NCI-H2171 (cell line): ENCODE measurements at places on chromosomes 2 and 18.

DNA sequence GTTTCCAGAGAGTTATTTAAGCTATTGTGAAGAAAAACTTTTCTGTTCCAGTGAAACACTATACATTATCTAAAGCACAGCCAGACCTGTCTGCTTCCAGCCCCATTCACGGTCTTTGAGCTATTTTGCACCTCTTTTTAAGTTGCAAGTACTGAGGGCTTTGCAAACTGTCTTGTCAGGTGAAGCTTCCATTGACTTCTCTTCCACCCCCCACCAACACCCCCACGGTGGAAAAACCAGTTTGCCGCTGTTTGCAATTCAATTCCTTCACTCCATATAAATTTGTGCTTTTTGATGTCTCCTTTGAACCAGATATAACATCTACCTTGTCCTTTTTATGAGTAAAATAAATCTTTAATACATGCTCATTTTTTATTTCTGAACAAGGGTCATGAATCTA, 15.7 kb downstream of the B3GNT7 start:
- DNase-seq: no peak

DNA sequence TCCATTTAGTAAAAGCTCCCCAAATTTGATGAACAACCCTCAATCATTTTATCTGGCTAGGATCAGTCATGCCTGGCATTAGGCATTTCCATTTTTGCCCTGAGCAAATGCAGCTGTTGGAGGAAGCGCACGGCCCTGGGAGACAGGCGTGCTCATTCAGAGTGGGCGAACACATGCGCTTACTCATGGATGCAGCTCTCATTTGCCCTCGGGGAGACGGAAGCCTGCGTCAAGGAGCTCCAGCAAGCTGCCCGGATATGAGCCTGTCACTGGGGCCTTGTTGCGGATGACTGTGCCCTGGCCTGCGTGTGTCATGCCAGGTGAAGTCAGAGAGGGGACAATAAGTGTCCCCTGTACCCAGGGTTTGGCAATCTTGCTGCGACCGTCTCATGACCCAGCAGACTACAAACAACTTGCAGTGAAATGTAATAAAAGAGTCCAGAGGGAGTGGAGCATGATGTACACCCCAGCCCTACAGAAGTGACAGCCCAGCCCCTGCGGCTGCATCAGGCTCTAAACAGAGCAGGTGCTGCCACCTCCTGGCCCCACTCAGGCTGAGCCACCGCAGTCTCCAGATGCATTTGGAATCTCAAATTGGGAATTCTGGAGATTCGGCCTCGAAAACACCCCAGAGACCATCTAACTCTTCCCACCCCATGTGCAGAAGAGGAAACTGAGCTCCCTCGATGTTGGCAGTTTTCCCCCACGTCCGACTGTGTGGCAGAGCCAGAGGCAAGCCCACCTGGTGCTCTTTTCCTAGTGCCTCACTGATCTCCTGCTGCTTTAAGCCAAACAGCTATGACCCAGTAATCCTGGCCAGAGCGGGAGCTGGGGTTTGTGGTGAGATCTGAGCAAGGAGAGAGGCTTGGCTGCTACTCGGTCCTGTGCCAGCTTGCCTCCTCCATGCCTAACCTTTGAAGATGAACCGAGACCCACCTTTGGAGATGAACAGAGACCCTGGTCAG, 105.0 kb upstream of the ALK start:
- peak; percentile 14 for DNase-seq

DNA sequence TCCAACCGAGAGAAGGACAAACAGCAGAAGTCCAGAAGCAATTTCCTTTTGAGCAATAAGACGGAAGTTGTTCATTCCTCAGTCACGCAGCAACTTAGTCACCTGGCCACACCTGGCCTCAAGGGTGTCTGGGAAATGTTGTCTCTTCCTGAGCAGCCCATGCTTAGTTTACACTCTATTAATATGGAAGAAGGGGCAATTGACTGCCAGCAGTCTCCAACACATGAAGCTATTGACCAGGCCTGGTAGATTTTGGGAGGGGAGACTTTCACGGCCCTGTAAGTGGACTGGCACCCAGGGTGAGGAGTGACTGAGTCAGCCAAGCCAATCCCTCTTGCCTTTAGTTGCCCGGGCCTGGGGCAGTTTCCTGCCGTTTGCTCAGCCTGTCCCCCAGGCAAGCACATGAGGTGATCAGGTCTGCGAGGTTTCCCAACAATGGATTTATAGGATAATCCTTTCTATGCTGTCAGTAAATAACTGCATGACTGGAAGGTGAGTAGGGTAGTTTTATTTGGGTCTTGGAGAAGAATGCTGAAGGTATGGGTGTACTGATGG, 43.8 kb upstream of the PPP4R1 start:
- DNase-seq: no peak

GRCh38 chr2:187379869-187380268, 68.2 kb downstream of the CALCRL start:
- no peak for DNase-seq

DNA sequence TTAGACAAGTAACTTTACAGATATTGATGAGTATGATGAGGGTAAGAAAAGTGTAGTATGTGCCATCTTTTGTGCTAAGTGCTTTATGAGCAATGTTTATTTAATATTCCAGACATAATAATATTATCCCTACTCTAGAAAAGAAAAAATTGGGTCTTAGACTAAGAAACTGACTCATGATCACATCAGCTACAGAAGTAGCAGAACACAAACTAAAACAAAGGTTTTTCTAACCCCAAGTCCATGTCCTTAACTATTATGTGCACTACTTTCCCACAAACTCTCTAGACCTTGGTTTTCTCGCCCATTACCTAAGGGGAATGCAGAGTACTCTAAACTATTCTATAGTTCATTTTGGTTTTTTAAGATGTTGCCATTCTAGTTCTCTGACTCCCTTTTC, 64.5 kb downstream of the BAZ2B start:
- DNase-seq: no peak

DNA sequence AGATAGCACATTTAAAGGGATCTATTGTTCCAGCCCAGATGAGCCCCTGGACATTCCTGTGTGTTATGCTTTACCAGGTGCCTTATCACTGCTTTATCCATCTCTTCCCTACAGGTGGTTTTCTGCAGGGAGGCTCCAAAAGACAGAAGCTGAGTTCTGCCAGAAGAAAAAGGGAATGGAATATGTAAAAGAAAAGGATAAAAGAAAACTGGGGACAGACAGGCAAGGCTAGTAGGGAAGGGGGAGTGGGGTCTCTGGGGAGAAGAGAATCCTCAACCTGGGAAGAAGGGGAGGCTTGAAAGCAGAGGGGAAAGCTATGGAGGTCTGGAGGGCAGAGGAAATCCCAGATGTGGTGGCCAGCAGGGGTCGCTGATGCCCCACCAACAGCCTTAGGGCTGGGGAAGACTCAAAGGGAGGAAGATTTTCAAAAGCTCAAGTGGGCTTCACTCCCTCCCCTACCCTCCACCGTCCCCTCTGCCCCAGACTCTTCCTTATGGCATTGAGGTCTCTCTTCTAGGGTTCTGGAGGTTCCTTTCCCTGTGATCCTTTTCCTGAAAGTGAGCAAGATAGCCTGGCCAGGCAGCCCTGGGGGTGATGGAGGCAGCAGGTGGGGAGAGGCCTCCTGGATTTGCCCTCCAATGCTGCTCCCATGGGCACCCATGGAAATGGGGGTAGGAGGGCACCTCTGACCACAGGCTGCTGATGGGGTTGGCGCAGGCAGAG, 178.1 kb upstream of the PKDCC start:
- peak; percentile 13 for DNase-seq

GRCh38 chr2:142930835-142931398, 53.5 kb downstream of the KYNU start:
- no peak for DNase-seq

GRCh38 chr2:85457877-85458316, 39.4 kb downstream of the SH2D6 start:
- no peak for DNase-seq

- DNase-seq: no peak
Observed at GRCh38 chr2:142944721-142945120, 67.3 kb downstream of the KYNU start.

GRCh38 chr18:906416-907114, 1.9 kb downstream of the ADCYAP1 start:
- peak; percentile 54 for DNase-seq

DNA sequence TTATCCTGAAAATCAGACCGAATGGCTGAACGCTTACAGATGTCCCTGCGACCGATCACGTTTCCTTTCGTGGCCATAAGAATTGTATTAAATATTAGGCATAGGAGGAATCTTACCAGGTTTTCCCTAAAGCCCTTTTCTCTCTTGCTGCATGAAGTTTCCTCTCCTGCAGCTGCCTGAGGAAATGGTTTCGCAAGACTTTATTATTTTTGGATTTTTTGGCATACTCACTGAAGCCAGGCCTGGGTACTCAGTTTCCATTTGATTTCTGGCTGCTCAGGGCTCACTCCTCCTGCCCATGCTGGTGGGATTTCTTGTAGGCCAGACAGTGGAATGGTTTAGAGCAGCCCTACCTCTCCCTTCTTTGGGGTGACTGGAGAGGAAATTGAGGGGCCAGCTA, 114.0 kb downstream of the KLHL29 start:
- DNase-seq: no peak

DNA sequence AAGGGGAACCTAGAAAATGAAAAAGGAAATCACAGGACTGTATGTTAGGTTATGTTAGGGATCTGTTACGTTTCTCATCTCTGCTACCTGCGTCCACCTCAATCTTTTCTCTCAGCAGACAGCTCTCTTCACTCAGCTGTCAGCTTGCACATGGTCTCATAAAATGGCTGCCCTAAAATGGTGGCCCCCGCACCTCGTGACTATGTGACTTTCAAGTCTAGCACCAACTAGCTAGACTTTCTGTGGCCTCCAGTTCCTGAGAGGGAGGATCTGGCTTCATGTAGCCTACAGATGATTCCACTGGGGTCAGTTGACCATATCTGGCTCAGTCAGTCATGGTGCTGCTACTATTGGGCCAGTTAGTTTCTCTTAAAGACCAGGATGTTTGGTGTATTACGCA, 147.2 kb upstream of the SLC1A4 start:
- DNase-seq: no peak

GRCh38 chr2:38097258-38097987, 21.5 kb upstream of the CYP1B1 start:
- DNase-seq: no peak

GRCh38 chr2:239874636-239875356, 150.3 kb downstream of the NDUFA10 start:
- DNase-seq: no peak

GRCh38 chr2:29336341-29337241, 221.4 kb downstream of the CLIP4 start:
- peak; percentile 76 for DNase-seq

GRCh38 chr2:151976945-151977353, 121.9 kb downstream of the CACNB4 start:
- DNase-seq: no peak

GRCh38 chr2:8442833-8443486, 238.9 kb upstream of the ID2 start:
- DNase-seq: no peak

DNA sequence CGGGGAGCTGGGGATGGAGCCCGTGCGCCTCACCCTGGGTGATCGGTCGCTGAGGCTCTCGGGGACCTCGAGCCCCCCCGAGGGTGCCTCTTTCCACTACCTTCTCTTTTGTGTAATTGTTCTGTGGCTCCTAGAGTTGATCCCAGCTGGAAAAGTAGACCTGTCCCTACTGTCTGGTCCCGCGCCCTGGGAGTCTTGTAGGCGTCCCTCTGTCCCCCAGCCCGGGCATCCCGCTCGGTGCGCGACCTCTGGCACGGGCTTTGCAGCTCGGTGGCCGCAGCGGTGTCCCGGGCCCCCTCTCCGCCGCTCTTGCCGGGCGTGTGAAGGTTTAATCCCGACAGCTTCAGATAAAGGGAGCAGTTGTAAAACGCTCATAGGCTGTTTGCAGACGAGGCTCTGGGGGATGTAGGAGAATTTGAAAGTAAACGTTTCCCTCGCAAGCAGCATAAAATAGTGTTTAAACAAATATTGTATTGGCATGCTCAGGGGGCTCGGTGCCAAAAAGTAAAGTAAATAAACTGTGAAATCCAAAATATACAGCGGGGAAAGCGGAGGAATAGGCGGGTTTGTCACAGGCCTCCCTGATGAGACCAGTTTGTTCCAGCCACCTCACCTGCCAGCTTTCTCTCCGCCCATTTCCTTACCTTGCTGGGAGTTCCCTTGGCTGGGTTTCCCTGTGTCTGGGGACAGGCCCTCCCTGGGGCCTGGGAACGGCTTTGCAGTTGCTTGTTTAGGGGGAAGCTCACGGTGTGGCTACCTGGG, 1.9 kb downstream of the GLI2 start:
- DNase-seq: no peak

GRCh38 chr2:74833418-74834233, at the start of gene HK2:
Gene HK2 (plus strand): TSS chr2:74834127. CDS start chr2:74834581, 454 bp downstream.
- DNase-seq: peak; percentile 84

GRCh38 chr18:10724666-10725065, 198.8 kb downstream of the NAPG start:
- DNase-seq: no peak

DNA sequence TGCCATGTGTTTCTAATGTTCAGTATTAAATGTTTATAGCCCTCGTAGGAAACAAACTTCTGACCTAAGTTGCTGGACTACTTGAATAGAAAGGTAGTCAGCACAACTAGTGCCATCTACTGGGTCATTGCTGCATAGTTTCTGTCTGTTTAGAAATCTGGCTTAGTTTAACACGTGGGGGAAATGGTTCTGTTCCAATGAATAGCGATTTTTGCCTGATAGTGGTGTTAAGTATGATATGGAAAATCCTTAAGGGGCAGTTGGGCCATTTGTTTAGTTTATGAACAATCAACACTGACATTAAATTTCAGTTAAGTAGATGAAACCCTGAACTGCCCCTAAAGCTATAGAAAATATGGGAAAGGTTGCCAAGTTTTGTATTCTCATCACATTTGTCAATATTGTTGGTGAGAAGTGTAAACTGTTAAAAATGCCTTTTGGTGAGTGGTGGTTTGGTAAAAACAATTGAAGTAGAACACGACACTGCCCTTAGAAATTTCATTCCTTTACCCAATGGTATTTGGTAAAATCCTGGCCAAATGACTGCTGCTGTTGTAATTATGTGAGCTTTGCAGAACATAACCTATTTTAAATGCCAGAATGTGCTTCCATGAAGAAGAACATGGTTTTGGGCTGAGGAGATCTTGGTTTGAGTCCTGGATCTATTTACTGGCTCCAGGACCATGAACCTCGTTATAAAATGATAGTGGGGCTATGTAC, 13.2 kb downstream of the NABP1 start:
- no peak for DNase-seq

DNA sequence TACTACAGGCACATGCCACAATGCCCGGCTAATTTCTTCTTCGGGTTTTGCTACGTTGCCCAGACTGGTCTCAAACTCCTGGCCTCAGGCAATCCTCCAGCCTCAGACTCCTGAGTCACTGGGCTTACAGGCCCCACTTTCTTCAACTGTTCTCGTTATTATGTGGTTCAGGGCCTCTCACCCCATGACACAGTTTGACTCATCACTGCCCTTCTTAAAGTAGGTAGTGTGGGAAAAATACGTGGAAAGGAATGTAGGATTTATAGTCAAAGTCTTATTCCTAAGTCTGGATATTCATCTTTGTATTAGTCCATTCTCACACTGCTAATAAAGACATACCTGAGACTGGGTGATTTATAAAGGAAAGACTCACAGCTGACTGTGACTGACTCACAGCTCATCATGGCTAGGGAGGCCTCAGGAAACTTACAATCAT, 19.4 kb downstream of the CENPA start:
- DNase-seq: no peak
